Skin of body (tissue), 3 donors: ENCODE measurements at places on chromosomes 3 and 15. TPM values are rescaled to one million over a fixed set of nuclear protein-coding genes. Genes with fewer than 3 reads are reported as not detected.

SRP14 gene
- 130 TPM for total RNA-seq

SLC28A2 gene
- total RNA-seq, result not detected

- peak; percentile 92 for DNase-seq
These were observed 85.3 kb downstream of the PIK3R4 start for GRCh38 chr3:130661140-130661891.

- no peak for DNase-seq
These were observed 71.5 kb upstream of the LPP start for GRCh38 chr3:188082450-188082849.
